NCI-H446 (cell line): ENCODE measurements at places on chromosomes 3 and 15.
A peak's percentile ranks its signal among the peaks of the same experiment; 100 is the strongest.

DNA sequence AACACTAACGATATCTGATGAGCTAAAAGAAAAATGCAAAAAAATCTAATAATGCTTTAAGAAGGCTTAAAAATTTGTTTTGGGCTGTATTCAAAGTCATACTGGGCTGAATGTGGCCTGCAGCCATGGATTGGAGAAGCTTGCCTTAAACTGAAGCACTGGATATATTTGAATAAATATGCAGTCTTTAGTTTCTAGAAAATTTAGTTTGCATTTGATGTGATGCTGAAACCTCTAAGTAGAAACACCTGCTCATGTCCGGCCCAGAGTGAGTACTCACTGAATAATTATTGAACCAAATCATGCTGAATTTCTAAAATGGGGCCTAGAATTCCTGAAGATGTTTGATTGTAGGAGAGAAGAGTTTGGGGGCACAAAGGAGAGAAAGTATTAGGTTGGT is 43.9 kb downstream of the ABHD5 start:
- DNase-seq = no peak

DNA sequence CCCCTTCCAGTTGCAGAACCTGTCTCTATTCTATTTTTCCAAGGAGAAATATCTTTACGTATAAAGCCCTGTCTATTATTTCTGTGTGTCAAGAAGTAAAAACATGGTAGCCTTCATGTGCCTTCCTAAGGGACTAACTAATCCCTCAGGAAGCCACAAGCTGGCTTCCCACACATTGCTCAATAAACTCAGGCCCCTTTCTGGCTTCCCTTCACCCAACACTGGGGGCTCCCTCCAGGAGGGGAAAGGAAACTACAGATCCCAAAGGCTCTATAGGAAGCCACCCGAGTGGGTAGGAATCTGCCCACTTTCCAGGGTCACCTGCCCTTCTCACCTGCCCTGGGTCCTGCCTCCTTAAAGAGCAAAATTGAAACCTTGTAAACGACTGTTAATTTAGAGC is 4.6 kb downstream of the TLE3 start:
- no peak for DNase-seq

DNA sequence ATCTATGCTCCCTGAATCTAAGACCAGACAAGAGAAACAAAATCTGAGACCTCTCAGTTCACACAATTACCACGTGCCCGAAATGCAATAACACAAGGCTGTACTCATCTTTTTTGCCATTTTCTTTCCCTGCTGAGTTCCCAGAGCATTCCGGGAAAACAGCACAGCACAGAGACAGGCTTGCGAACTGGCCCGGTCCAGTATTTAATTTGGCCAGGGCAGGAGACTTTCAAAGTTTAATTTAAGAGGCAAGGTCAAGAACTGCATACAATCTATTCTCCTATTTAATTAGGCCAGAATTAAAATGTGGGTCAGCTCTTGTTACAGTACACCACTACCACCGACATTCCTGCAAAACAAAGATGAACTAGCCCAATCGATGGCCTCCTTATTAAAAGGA is 87.5 kb upstream of the SNRPA1 start:
- DNase-seq = no peak

DNA sequence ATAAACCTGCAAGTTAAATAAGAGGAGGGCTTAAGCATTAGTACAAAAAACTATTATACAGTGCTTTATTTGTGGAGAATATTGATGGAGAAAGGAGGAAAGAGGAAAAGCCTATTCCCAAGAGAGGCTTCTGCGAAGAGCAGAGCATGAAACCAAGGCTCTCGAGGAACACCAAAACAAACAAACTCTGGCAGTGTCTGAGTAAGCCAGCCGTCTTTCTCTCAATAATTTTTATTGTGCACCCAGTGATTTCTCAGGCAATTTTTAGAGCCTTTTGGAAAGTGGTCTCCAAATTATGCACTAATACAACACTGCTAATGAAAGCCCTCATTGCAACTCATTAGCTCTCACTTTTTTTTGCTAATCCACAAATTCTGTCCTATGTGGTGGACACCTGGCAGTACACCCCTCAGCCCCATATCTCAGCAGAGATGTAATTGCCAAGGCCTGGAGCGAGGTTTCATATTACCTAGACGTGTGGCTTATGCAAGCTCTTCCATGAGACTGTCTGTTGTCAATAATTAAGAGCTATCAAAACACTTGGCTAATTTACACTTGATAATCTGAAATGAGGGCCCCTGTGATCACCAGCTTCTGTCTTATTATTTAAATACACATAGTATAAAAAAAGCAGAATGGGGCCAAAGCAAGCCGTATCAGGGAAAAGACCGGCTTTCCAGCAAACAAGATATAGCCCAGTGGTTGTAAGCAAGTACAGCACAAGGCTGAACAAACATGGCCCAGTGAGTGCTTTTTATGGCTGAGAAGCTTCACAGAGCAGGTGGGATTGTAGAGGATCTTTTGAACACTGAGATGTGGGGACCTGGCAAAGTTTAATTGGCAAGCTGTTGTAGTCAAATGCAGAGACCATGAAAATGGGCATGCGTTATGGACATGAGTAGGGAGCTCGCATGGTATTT is 216.9 kb downstream of the ROBO2 start:
- peak; percentile 64 for DNase-seq

- no peak for DNase-seq
Observed at GRCh38 chr3:194596906-194597305, 36.3 kb downstream of the TMEM44 start.
